IMR-90 (cell line): ENCODE measurements at places on chromosomes 11 and 22.

DNA sequence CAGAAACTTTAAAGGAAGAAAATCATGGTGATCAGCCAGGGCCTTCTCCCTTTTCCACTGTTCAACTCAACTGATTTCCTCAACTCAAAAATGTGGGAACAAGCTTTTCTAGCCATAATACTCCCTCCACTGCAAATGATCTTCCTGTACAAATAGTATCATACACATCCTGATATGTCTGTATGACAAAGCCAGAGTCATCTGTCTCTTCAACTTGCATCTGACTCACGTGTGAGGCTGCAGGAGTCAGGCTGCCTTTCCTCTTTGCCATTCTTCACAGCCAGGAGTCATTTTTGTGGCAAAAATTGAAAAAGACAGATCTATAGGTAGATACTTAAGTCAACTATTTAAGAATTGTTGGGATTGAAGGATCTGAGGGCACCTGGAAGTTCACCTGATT, 13.3 kb downstream of the PATZ1 start:
- peak; percentile 62 for DNase-seq
- no peaks in the 10 kb centered on the region for H3K27me3 ChIP-seq
- peaks cover 6% of the 10 kb centered on the region for H3K4me1 ChIP-seq
- H3K27ac ChIP-seq = no peak overlapping the region

DNA sequence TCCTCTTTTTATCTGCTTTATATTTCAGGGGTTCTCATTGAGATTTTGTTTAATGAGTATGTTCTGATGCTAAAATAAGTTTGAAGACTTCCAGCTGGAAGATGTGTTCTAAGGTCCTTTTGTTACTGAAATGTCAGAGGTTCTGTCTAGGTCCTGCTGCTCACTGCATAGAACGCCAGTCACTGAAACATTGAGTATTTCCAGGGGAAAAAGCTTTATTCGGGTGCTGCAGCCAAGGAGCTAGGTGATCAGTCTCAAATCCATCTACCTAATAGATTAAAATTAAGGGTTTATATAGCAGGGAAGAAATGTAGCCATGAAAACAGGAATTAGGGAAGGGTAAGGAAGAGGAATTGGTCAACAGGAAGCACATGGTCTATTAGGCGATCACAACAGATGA, 19.7 kb downstream of the SVIP start:
- H3K4me1 ChIP-seq = no peaks in the 10 kb centered on the region
- DNase-seq = no peak
- no peaks in the 10 kb centered on the region for H3K36me3 ChIP-seq
- H3K4me3 ChIP-seq = no peak overlapping the region

- no peaks in the 10 kb centered on the region for H3K4me1 ChIP-seq
- H3K4me3 ChIP-seq = no peak overlapping the region
- H3K36me3 ChIP-seq = no peaks in the 10 kb centered on the region
- H3K27me3 ChIP-seq = no peaks in the 10 kb centered on the region
- H3K27ac ChIP-seq = no peak overlapping the region
Measured at GRCh38 chr11:92739491-92739890, 230.0 kb upstream of the MTNR1B start.

DNA sequence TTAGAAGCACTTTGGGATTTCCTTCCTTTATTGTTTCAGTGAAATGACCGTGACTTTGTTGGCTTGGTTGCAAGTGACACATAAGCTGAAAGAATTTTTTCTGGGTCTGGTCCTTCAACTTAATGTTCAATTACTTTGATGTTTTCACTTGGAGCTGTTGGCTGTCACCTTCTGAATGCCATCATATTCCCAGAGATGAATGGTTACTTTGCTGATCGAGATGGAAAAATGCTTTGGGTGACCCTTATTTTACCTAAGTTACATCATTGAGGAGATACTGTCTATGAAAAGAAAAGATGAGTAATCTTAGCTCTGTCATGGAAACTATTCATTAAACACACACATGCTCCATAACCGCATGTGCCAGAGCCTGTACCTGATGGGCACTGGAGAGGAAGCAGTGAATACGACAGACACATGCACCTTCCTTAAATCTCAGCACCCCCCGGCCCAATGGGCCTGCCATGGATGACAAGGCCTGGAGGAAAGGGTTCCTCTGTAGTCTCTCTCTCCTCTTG, 76.9 kb downstream of the TENM4 start:
- no peaks in the 10 kb centered on the region for H3K27me3 ChIP-seq
- DNase-seq = no peak
- H3K4me1 ChIP-seq = no peaks in the 10 kb centered on the region
- H3K36me3 ChIP-seq = no peaks in the 10 kb centered on the region; the same call in 1 of the 2 replicates
- no peak overlapping the region for H3K27ac ChIP-seq

DNA sequence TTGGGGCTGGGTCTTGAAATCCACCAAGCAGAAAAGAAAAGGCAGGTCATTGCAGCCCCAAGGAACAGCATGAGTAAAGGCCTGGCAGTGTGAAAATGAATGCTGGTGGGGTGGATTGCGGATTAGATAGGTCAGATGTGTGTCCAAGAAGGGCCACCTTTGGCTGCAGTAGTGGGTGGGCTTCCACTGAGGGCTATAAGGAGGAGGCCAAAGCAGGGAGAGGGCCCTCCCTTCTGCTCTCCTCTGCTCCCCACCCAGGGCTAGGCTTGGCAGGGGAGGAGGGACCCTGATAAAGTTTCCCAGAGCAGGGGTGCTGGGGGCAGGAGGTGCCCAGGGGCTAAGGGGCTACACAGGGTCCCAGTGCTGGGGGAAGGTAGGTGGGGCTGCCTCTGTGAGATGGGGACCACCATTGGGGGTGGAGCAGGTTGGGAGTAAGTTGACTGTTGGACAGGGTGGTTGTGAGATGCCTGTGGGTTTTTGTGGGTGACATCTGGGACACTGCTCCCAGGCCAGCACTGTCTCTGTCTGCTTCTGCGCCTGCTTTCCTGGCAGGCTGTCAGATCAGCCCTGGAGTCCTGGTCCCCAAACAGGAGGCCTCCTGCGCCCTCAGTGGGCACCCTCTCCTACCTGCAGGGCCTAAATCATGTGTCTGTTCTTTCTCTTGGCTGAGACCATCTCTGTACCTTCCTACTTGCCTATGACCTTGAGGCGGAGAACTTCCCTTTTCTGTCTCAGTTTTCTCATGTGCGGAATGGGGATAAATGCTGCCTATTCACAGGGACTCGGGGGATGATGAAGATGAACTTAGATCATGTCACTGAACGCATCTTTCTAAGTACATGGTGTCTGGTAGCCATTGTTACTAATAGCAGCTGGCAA, 1.9 kb downstream of the CAPN5 start:
- DNase-seq = no peak
- H3K27me3 ChIP-seq = no peaks in the 10 kb centered on the region
- H3K4me3 ChIP-seq = no peak overlapping the region
- no peak overlapping the region for H3K27ac ChIP-seq
- no peaks in the 10 kb centered on the region for H3K36me3 ChIP-seq

GRCh38 chr22:35686298-35686697, 31.4 kb upstream of the APOL5 start:
- H3K4me1 ChIP-seq = no peaks in the 10 kb centered on the region; the same call in 1 of the 2 replicates
- no peak overlapping the region for H3K4me3 ChIP-seq
- H3K27me3 ChIP-seq = no peaks in the 10 kb centered on the region
- no peak overlapping the region for H3K27ac ChIP-seq

DNA sequence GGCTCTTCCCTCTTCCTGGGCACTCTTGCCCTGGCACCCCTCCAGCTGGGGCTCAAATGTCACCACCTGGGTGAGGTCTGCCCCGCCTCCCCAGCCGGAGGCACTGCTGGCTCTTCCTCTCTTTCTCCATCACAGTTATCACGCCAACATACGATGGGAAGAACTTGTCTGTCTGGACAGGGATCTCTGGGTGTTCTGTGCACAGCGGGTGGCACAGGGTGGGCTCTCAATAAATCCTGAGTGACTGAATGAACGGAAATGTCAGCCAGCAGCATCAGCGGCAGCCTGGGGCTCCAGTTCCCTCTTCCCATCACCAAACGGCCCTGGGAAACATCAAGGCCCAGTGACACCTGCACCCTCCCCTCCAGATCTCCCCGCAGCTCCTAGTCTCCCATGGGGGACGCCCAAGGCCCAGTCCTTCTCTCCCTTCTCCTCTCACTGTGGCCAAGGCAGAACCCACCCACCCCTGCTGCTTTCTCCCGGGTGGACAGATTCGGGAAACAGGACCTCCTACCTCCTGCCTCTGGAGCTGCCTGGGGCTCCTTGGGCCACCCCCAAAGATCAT, 440 bp upstream of the SLC25A45 start:
- H3K27me3 ChIP-seq = no peaks in the 10 kb centered on the region
- no peaks in the 10 kb centered on the region for H3K36me3 ChIP-seq
- DNase-seq = no peak
- H3K4me1 ChIP-seq = peaks cover 27% of the 10 kb centered on the region

- H3K27ac ChIP-seq = no peak overlapping the region
- peaks cover 45% of the 10 kb centered on the region for H3K27me3 ChIP-seq
- no peaks in the 10 kb centered on the region for H3K36me3 ChIP-seq
- no peak overlapping the region for H3K4me3 ChIP-seq
- H3K4me1 ChIP-seq = no peaks in the 10 kb centered on the region
- no peak for DNase-seq
Measured at GRCh38 chr11:72468289-72468688, 34.0 kb upstream of the CLPB start.

DNA sequence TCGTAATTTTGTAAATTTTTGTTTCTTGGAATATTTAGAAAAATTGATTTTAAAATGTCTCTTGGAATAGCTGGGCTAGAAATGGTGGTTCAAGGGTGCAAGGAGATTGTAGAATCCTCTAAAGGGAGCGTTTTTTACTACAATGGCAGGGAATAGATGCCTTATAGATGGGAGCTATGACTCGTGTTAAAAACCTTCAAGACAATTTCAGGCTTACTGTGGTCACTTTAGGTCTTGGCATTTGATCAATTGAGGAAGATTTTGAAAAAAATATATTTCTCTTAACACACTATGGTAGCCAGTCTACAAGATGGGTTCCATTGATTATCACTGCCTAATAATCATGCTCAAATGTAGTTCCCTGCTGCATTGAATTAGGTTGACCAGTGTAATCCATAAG, 25.0 kb downstream of the METTL15 start:
- no peaks in the 10 kb centered on the region for H3K4me1 ChIP-seq
- DNase-seq = peak; percentile 34
- no peaks in the 10 kb centered on the region for H3K27me3 ChIP-seq
- H3K4me3 ChIP-seq = no peak overlapping the region
- H3K36me3 ChIP-seq = peaks cover 10% of the 10 kb centered on the region

- peak overlapping the region; percentile 64; the same call in 1 of the 2 replicates for H3K4me3 ChIP-seq
- DNase-seq = no peak
- H3K27me3 ChIP-seq = peaks cover 11% of the 10 kb centered on the region; the same call in 1 of the 2 replicates
- H3K4me1 ChIP-seq = peaks cover 14% of the 10 kb centered on the region
- peaks cover 6% of the 10 kb centered on the region; the same call in 1 of the 2 replicates for H3K36me3 ChIP-seq
Measured at GRCh38 chr22:20022231-20022977, 1.5 kb downstream of the TANGO2 start.

- no peak overlapping the region for H3K4me3 ChIP-seq
- DNase-seq = peak; percentile 41
- no peak overlapping the region for H3K27ac ChIP-seq
- H3K27me3 ChIP-seq = no peaks in the 10 kb centered on the region
- H3K4me1 ChIP-seq = peaks cover 9% of the 10 kb centered on the region
Measured at GRCh38 chr11:128343870-128344269, 243.5 kb downstream of the ETS1 start.

DNA sequence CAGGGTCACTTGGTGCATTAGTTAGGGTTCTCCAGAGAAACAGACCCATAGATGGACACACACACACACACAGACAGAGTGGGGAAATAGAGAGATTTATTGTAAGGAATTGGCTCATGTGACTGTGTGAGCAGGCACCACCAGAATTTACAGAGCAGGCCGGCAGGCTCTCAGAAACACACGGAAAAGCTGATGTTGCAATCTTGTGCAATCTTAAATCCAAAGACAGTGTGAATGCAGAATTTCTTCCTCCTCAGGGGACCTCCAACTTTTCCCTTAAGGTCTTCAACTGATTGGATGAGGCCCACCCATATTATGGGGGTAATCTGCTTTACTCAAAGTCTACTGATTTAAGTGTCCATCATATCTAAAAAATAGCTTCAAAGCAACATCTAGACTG, 49.8 kb downstream of the APIP start:
- DNase-seq = peak; percentile 22
- peaks cover 7% of the 10 kb centered on the region for H3K27me3 ChIP-seq
- H3K4me1 ChIP-seq = no peaks in the 10 kb centered on the region
- no peak overlapping the region for H3K4me3 ChIP-seq
- H3K36me3 ChIP-seq = no peaks in the 10 kb centered on the region

- no peaks in the 10 kb centered on the region for H3K27me3 ChIP-seq
- peak overlapping the region; percentile 76; the same call in 1 of the 2 replicates for H3K27ac ChIP-seq
- H3K4me3 ChIP-seq = no peak overlapping the region
- peaks cover 26% of the 10 kb centered on the region for H3K4me1 ChIP-seq
- DNase-seq = no peak
Measured at GRCh38 chr11:122153746-122154145, 37.7 kb upstream of the BLID start.

GRCh38 chr11:73372375-73372993, 3.7 kb upstream of the RELT start:
- peaks cover 6% of the 10 kb centered on the region; the same call in 1 of the 2 replicates for H3K4me1 ChIP-seq
- H3K27me3 ChIP-seq = no peaks in the 10 kb centered on the region
- no peak overlapping the region for H3K4me3 ChIP-seq
- no peak for DNase-seq

- peaks cover 37% of the 10 kb centered on the region for H3K36me3 ChIP-seq
- no peaks in the 10 kb centered on the region for H3K4me1 ChIP-seq
- H3K27me3 ChIP-seq = 0 out of 2 replicates have a peak, but pooled peaks cover 2% of the 10 kb centered on the region
- no peak overlapping the region for H3K4me3 ChIP-seq
- H3K27ac ChIP-seq = no peak overlapping the region
- DNase-seq = no peak
Measured at GRCh38 chr22:46357711-46358520, 22.4 kb downstream of the TRMU start.

DNA sequence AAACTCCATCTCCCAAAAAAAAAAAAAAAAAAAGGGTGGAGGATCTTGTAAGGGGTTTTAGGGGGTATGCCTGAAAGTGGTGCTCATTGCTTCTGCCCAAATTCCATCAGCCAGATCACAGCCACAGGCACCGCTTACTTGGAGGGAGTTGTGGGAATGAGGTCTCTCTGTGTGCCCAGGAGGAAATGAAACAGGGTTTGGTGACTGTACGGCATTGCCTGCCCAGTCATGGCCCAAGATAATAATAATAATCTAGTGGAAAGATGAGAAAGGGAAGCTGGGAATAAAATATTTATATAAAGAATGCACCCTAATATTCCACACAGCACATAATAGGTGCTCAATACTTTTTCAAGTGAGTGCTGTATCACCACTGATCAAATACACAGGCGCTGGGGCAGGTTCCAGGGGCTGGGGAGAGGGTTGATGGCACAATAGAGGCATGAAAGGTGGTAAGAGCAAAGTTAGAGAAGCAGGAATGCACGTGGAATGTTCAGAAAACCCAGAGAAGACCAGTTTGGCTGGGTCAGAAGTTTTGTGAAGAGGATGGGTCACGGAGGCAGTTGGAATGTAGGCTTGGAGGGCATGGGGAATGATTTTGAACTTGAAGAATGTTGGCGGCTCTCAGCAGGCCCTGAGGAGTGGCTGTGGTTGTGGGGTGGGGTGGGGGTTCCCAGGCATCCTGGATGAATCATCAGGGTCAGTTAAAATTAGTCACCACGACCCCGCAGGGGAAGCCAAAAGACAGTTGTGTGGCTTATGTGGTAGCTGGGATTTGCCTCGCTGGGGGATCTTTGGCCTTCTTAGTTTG, 12.5 kb upstream of the MB start:
- no peaks in the 10 kb centered on the region for H3K36me3 ChIP-seq
- DNase-seq = peak; percentile 98

- peaks cover 26% of the 10 kb centered on the region for H3K4me1 ChIP-seq
- H3K36me3 ChIP-seq = peaks cover 4% of the 10 kb centered on the region
- no peaks in the 10 kb centered on the region for H3K27me3 ChIP-seq
Measured at GRCh38 chr11:74284466-74284865, 27.0 kb downstream of the P4HA3 start.
